ENCODE measurements at places on chromosomes 12 and 14.

DNA sequence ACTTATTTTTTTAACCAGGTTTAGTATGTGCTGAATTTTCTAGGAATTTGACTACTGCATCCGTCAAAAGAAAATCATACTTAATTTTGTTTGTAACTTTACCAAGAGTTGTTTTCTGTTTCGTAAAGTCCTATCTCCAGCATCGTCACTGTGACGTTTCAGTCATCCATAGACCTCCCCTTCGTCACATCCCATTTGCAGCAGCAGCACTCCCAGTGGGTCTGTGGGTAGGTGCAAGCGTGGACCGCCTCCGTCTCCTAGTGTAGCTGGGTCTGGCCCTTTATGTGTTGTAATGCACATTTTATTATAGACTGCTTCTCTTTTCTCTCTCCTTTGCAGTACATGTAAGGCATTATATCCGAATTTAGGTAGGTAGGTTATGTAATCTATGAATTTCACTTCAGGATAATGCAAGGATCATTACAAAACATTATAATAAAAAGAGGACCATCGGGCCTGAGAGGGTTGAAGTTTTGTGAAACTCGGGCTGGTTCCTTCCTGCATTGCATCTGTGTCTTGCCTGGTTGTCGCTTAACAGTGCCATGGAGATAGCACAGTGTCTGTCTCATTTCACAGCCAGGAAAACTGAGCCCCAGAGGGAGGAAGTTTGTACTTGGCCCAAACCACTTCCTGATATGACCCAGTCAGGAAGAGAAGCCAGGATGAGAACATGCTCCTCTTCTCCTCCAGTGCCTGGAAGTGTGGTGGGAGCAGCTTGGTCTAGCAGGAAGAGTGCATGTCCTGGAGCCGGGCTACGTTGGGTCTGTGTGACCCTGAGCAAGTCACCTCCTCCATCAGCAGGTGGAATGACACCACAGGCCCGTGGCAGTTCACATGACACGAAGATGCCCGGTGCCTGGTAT lies 41.3 kb downstream of the EVL start:
- no peak for DNase-seq

DNA sequence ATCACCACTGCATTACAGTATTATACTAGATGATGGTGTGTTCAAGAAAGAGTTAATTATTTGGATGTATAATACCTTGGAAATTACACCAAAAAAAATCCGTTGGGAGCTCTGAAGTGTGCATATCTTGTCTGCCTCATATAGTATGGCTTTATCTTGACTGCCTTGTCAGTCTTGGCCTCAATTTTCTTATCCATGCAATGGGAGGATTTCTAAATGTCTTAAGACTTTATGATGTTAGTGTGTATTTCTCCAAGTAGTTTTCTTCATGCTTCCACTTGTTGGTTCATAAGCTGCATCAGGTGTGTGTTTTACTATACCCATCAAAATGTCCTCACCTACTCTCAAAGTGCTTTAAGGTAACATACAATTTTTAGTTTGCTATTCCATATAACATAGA lies 84.6 kb downstream of the FGD4 start:
- no peak for DNase-seq

GRCh38 chr14:53842938-53843337 lies 113.7 kb downstream of the BMP4 start:
- no peak for DNase-seq

DNA sequence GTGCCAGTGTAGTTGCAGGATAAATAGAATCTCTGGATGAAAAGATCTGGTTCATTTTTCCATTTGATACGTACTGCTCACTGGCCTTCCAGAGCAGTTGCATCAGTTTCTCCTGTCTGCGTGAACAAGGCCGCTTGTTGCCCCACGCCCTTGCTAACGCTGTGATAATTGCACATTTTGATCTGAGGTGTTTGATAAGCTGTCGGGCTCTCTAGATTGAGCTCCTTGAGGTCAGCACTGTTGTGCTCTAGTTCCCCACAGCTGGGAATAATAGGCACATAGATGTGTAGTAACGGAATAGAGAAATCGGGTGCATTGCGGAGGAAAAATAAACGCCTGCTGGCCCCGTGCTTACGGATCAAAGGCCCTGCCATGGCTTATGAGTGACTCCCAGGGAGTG lies 42.8 kb upstream of the TRAF3 start:
- no peak for DNase-seq

GRCh38 chr12:121283388-121283787 lies 13.1 kb downstream of the CAMKK2 start:
- no peak for DNase-seq

DNA sequence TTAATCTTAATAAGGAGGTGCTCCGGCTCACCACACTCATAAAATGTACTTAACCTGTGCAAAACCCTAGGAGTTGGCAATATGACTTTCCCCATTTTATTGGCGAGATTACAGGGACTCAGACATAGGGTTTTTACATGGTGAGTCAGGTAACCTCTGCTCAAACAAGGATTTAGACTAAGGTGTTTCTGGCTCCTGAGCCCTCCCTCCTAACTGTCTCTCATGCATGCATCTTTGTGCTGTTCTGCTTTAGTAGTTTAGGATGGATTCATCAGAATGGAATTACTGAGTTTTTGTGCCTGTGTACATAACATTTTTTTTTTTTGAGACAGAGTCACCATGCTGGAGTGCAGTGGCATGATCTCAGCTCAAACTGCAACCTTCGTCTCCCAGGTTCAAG lies 993.3 kb upstream of the TMEM132C start:
- DNase-seq = no peak

GRCh38 chr14:89641495-89642175 lies 224.6 kb upstream of the FOXN3 start:
- no peak for DNase-seq

DNA sequence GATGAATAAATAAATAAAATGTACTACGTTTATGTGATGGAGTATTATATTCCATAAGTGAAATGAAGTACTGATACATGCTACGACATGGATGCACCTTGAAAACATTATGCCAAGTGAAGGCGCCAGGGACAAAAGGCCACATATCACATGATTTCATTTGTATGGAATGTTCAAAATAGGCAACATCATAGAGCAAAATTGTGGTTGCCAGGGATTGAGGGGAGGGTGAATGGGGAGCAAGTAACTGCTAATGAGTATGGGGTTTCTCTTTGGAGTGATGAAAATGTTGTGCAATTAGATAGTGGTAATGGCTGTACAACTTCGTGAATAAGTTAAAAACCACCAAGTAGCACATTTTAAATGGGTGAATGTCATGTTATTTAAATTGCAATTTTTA lies 132.8 kb downstream of the SLC38A4 start:
- DNase-seq = no peak

DNA sequence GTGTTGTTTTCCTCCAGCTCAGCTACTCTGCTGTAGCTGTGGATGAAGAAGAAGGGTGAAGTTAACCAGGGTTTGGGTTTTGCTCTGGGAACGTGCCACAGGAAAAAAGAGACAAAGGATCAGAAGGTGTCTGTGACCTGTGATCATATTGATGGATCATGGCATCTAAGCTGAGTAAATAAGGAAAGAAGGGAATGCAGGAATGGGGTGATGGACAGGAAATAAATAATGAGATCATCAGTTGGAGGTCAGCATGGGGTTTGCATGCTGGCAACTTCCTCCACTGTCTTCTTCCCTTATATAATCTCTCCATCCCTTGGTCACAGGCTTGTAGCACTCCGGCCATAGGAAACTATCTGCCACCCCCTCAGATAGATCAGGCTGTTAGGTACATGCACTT lies 430.3 kb upstream of the PDE3A start:
- DNase-seq = no peak

DNA sequence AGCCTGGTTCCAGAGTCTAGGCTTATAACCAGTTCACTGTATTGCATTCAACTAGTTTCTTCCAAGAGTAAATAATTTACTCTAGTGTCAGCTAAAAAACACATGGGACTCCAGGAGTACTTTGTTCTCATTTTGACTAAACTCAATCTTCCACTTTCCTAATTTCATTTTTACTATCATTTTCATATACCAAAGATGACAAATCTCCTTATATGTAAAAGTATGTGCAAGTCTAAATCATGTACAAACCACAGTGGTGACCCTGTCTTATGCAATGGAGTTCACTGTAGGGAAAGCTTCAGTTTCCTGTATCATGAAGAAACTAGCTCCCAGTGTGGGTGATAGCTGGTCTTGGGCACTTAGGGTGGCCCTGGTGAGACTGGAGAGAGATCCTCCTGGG lies 151.6 kb downstream of the HELB start:
- DNase-seq = no peak

GRCh38 chr12:130335517-130336392 lies 1.9 kb upstream of the PIWIL1 start:
- peak; percentile 12 for DNase-seq

GRCh38 chr14:51357250-51357649 lies 117.2 kb downstream of the TMX1 start:
- no peak for DNase-seq

GRCh38 chr12:70785896-70786295 lies 134.6 kb downstream of the PTPRR start:
- no peak for DNase-seq

All from bone marrow (tissue), 2 donors.